Lower leg skin (tissue), 4 donors: ENCODE measurements at places on chromosomes 5 and 9.
A peak's percentile ranks its signal among the peaks of the same experiment; 100 is the strongest.

DNA sequence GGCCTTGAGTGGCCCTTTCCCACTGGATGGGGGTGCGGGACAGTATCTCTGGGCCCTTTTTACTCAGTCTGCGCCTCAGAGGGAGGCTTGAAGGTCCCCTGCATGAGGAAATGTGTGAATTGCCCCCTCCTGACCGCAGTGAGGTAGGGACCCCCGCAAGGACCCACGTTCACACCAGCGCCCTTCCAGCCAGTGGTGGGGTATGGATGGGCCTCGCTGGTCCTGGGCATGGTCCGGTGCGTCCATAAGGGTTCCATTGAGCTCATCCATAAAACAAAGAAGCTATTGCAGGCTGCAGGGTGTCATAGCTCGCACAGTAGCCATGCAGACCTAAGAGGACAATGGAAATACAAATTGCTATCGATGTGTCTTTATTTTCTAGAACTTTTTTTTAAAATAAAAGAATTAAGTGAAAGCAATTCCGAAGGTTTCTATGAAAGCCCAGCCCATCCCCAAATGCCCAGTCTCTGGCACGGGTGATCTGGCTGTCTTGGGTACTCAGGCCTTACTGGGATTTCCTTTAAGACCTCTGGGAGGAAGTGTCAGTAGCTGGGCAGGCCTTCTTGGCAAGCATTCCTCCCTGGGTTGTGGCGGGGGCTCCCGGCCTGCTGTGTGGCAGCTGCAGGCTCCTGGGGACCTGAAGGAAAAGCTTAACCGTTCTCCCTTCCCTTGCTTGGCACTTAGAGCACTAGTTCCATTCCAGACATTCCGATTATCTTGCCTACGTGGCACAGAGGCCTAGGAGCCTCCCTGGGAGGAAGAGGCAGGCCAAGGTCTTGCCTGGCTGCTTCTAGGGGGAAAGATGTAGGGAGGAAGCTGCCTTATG is 1.5 kb upstream of the SEMA5A start:
- no peak for DNase-seq

GRCh38 chr5:159456261-159456660 is 126.0 kb upstream of the IL12B start:
- no peak for DNase-seq

- no peak for DNase-seq
Observed at GRCh38 chr9:133027134-133027533, 3.7 kb upstream of the GTF3C5 start.

GRCh38 chr9:134496413-134497282 is 145.0 kb upstream of the COL5A1 start:
- DNase-seq, result peak; percentile 85

GRCh38 chr5:157478726-157479125 is 18.7 kb downstream of the NIPAL4 start:
- no peak for DNase-seq

GRCh38 chr9:114371973-114372917 is 15.5 kb downstream of the AKNA start:
- DNase-seq, result no peak

DNA sequence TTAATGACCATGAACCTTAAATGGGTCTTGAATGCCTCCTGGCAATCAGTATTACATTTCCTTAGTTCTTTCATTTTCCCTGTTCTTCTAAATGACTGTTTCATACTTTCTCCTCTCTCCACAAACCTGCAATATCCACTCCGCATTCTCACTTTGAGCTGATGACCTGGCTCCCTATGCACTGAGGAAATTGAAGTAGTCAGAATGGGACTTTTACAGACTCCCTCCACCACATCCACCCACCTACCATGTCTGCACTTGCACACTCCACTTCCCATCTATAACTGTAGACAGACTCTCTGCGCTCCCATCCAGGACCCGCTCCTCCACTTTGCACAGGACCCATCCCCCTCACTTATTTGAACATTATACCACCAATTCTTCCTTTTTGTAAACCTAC is 36.2 kb upstream of the GZMA start:
- DNase-seq, result no peak

GRCh38 chr5:92559781-92560180 is 1021.2 kb downstream of the NR2F1-AS1 start:
- no peak for DNase-seq

DNA sequence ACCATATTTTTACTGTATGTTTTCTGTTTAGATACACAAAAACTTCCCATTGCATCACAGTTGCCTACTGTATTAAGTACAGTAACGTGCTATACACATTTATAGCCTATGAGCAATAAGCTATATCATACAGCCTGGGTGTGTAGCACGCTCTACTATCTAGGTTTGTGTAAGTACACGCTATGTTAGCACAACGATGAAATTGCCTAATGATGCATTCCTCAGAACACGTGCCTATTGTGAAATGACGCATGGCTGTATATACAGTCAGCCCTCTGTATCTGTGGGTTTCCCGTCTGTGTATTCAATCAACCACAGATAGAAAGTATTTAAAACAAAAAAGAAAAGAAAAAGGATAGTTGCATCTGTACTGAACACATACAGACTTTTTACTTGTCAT is 64.2 kb downstream of the SGCD start:
- DNase-seq, result no peak

DNA sequence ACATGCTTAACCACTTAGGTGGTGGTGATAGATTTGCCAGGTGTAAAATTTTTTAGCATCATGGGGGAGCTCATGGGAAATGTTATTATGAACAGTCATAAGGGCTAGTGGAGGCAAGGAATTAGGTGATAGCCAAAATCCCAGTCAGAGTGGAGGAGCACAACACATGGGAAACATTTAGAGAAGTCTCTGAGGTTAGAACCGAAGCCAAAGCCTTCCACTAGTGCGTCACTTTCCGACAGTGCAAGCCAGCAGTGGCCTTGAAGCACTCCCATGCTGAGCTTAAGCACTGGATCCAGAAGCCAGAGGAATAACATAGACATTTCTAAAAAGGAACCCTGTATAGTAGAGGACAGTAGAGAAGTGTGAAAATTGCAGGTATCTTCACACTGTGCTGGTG is 101.5 kb upstream of the SNX2 start:
- DNase-seq, result no peak

- no peak for DNase-seq
Observed at GRCh38 chr5:142830241-142831008, 60.2 kb downstream of the ARHGAP26 start.

DNA sequence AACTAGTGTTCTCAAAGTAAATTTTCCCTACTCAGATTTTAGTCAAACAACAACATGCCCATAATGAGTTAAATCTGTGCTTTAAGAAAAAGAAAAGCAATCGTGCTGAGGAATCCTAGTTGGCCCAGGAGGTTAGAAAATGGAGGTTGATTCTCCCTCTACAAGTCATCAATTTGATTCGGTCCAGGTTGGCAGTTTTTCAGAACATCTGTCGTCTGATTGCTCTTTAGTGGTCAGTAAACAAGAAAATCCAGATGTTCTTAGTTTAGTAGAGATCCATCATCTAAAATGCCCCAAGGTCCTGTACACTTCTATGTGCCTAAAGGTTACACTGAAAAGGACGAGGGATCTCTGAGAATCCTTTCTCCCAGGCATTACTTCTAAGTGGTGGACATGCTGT is 659.2 kb downstream of the MTRR start:
- no peak for DNase-seq

- no peak for DNase-seq
Observed at GRCh38 chr5:132199116-132199680, 28.5 kb downstream of the P4HA2 start.

GRCh38 chr5:170451747-170452365 is 52.0 kb upstream of the KCNIP1 start:
- no peak for DNase-seq

DNA sequence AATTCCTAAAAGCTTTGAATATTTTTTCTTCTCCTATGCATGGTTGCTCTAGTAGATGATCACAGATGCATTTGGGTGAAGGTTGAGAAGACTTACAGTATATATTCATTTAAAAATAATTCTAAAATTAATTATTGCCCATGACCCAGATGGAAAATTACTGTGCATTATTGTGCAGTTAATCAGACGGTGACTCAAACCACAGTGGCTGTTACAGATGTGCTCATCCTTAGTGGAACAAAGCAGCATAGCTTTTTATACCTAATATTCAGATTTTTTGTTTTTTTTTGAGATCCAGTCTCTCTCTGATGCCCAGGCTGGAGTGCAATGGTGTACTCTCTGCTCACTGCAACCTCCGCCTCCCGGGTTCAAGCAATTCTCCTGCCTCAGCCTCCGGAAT is 10.7 kb downstream of the OR2V1 start:
- DNase-seq, result no peak

DNA sequence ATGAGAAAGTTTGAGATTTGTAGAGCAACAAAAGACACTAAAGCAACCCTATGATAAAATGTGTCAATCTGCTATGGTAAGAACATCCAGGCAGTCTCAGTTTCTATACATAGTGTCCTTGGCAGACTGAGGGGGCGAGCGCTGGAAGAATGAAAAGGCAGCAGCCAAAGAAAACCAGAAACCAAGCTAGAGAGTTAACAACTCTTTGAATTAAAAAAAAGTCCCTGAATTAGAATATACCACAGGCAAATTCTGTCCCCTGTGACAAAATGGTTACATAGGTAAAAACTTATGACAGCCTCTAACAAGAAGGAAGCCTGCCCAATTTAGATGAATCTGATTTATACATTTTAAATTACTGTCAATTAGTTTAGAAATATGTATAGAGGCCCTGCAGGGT is 106.7 kb downstream of the OXCT1 start:
- DNase-seq, result no peak

- DNase-seq, result no peak
Observed at GRCh38 chr9:128428644-128429512, 8.2 kb downstream of the CERCAM start.

DNA sequence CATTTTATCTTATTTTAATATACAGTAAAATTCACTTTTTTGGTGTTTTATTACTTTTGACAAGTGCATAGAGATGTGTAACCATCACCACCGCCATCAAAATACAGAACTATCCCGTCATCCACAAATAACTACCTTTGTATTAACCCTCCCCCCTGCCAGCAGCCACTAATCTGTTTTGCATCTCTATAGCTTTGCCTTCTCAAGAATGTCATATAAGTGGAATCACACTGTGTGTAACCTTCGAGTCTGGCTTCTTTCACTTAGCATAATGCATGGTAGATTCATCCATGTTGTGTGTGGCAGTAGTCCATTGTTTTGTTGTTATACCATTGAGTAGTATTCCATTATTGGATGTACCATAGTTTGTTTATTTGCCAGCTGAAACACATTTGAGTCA is 98.8 kb downstream of the BOD1 start:
- no peak for DNase-seq

DNA sequence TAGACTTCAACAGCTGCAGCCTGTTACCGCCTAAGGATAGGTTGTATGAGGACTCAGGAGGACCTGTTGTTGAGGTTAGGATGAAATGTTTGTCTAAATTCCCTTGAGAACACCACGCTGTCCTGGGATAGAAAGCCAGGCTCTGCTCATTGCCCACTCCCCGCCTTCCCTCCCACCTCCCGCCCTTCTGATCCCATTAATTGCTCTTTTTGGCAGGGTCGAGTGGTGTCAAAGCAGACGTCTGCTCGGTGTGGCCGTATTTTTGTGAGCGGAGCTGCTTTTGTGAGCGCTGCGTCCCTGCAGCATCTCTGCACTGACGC is 62.3 kb downstream of the SPATA31C2 start:
- no peak for DNase-seq

GRCh38 chr9:16278326-16278999 is 592.0 kb downstream of the BNC2 start:
- DNase-seq, result no peak

- DNase-seq, result no peak
Observed at GRCh38 chr5:175282611-175283225, 161.3 kb downstream of the DRD1 start.

- DNase-seq, result peak; percentile 94
Observed at GRCh38 chr5:150497274-150497988, 10.5 kb upstream of the NDST1 start.

DNA sequence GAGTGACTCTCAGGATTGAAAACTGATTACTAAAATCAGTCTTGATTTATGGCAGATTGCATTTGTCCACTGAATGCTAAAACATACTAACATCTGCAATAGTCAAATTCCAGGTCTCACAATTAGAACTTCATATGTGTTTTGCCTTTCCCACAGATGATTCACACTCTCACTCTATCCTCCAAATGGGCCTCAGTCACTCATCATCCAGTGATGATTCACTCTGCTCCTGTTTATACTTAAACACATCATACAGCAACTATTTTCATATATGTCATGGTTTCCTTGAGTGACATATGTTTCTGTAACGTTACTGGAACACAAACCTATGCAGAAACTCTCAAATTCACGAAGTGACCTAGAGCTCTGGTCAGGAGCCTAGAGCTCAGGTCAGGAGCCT is 512.9 kb downstream of the HINT1 start:
- DNase-seq, result no peak

DNA sequence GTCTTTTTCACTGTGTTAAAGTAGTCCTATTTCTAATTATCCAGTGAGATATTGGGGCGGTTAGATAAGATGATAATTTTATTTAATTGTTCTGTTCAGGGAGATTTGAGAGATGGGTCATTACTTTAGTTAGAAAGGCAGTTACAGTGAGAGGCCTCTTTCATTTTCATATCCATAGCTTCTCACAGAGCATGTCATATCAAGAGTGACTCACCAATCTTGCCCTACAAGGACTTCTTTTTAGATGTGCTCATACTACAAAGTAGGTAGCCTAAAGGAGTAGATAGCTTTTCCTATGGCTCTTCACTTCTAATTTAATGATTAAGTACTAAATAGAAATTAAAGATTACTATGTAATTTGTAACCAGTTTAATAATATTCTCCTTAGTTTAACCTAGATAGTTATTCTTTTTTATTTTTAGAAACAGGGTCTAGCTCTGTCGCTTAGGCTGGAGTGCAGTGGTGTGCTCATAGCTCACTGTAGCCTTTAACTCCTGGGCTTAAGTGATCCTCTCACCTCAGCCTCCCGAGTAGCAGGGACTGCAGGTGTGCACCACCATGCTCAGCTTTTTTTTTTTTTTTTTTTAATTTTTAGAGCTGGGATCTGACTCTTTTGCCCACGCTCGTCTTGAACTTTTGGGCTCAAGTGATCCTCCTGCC is 71.0 kb downstream of the FER start:
- no peak for DNase-seq

DNA sequence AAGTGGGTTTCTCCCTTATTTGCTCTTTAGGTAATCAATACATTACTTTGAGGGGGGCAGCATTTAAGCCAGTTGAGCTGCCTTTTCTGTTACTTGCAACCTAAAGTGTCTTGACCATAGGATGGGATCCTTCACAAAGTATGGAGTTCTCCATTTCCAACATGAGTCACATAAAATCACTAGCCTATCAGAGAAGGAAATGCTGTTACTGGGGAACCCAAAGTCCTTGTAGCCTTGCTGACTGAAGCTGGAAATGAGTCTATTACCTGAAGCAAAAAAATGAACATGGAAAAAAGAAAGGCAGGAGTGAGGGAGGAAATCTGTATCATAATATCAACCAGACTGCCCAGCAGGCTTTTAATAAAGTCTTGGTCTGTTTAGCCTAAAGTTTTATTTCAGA is 42.8 kb upstream of the SLIT3 start:
- DNase-seq, result no peak

- no peak for DNase-seq
Observed at GRCh38 chr9:26604076-26604662, 288.4 kb downstream of the CAAP1 start.

GRCh38 chr5:168550656-168551055 is 21.6 kb downstream of the FBLL1 start:
- no peak for DNase-seq
